ENCODE measurements at places on chromosomes 11 and 22. TPM values are rescaled to one million over a fixed set of nuclear protein-coding genes. Genes with fewer than 3 reads are reported as not detected.

DNA sequence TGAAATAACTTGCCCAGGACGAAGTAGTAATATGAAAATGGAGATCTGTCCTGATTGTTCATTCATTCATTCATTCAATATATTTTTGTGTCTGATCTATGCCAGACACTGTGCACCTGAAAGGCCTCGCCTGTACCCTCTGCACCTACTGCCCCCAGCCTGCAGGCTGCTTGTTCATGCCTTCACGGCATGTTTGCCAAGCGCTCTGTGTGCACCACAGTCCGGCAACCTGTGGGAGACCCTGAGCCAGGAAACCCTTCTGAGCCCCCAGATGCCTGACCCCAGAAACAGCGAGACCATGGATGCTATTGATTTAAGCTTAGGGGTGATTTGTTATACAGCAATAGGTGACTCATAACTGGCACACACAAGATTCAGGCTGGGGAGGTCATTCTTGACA is 47.0 kb downstream of the RTL6 start:
- DNase-seq: no peak
- H3K4me3 ChIP-seq: no peak overlapping the region
- no peaks in the 10 kb centered on the region for H3K36me3 ChIP-seq

- H3K4me3 ChIP-seq: no peak overlapping the region
- DNase-seq: no peak
- no peak overlapping the region for H3K27ac ChIP-seq
- no peaks in the 10 kb centered on the region for H3K4me1 ChIP-seq
- no peaks in the 10 kb centered on the region for H3K36me3 ChIP-seq
Observed at GRCh38 chr11:107708792-107709191, 3.1 kb downstream of the SLN start.

SAA4 gene
- not detected for total RNA-seq

- no peaks in the 10 kb centered on the region for H3K36me3 ChIP-seq
- no peak overlapping the region for H3K27ac ChIP-seq
- H3K27me3 ChIP-seq: no peaks in the 10 kb centered on the region
- no peak overlapping the region for H3K4me3 ChIP-seq
- DNase-seq: no peak
- H3K4me1 ChIP-seq: no peaks in the 10 kb centered on the region
Observed at GRCh38 chr22:48894064-48894671, 933.5 kb downstream of the BRD1 start.

GRCh38 chr11:86515297-86516094 is 140.8 kb downstream of the CCDC81 start:
- peaks cover 15% of the 10 kb centered on the region for H3K4me1 ChIP-seq
- no peaks in the 10 kb centered on the region for H3K36me3 ChIP-seq
- no peaks in the 10 kb centered on the region for H3K27me3 ChIP-seq
- H3K27ac ChIP-seq: no peak overlapping the region

GRCh38 chr11:844693-845644 is 2.3 kb downstream of the TSPAN4 start:
- H3K36me3 ChIP-seq: no peaks in the 10 kb centered on the region
- DNase-seq: peak; percentile 95
- no peaks in the 10 kb centered on the region for H3K27me3 ChIP-seq
- peak overlapping the region; percentile 74 for H3K27ac ChIP-seq

- no peak overlapping the region for H3K4me3 ChIP-seq
- no peaks in the 10 kb centered on the region for H3K27me3 ChIP-seq
- DNase-seq: no peak
Observed at GRCh38 chr22:25643232-25644000, 78.9 kb downstream of the GRK3 start.

MFRP gene
- not detected for total RNA-seq

DNA sequence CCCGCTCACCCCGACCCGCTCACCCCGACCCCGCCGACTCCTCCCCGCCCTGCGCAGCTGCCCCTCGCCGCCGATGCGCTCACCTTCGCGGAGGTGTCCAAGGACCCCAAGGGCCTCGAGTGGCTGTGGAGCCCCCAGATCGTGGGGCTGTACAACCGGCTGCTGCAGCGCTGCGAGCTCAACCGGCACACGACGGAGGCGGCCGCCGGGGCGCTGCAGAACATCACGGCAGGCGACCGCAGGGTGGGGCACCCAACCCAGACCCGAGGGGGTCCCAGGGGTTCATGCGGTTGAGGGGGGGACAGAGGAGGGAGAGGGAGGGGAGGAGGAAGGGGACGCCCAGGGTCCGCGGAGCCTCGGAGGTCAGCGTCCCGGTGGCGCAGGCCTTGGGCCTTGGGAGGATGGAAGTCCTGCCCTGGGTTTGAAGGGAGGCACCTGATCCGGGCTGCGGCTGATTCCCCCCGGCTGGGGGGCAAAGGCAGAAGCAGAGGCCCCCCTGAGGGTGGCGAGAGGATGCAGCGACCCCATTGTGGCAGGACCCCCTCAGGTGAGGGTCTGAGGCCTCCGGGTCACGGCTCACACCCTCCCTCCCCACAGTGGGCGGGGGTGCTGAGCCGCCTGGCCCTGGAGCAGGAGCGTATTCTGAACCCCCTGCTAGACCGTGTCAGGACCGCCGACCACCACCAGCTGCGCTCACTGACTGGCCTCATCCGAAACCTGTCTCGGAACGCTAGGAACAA is 9.2 kb downstream of the PKP3 start:
- H3K27me3 ChIP-seq: no peaks in the 10 kb centered on the region
- no peaks in the 10 kb centered on the region for H3K4me1 ChIP-seq
- no peak for DNase-seq
- H3K4me3 ChIP-seq: no peak overlapping the region

MMP20 gene
- total RNA-seq: not detected

GRCh38 chr11:100753571-100753970 is 66.5 kb downstream of the ARHGAP42 start:
- H3K36me3 ChIP-seq: no peaks in the 10 kb centered on the region
- no peaks in the 10 kb centered on the region for H3K4me1 ChIP-seq
- H3K27ac ChIP-seq: no peak overlapping the region
- DNase-seq: no peak
- no peaks in the 10 kb centered on the region for H3K27me3 ChIP-seq

RIMBP3C gene
- not detected for total RNA-seq

FCHSD2 gene
- total RNA-seq: 57.7 TPM

DNA sequence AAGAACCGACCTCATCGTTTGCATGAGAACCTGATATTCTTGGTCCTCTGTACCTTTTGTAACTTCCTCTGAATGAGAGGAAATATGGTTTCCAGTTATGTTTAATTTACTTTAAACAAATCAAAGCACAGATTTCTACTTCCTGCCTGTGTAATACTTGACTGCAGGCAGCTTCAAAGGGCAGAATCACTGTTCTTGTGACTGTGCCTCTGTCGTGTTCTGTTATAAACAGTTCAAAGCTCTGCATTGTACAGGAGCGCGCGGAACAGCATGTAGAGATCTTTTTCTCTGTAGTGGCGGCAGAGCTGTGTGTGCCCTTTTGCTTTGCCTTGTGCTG is 73.2 kb upstream of the CLDN5 start:
- no peak for DNase-seq
- no peaks in the 10 kb centered on the region for H3K27me3 ChIP-seq
- H3K4me1 ChIP-seq: no peaks in the 10 kb centered on the region
- H3K27ac ChIP-seq: no peak overlapping the region

NAALAD2 gene
- 4.3 TPM for total RNA-seq

GRCh38 chr11:102186551-102187191 is 76.4 kb downstream of the YAP1 start:
- peak overlapping the region; percentile 27 for H3K27ac ChIP-seq
- H3K4me3 ChIP-seq: no peak overlapping the region

UVRAG gene
- 24.2 TPM for total RNA-seq

IRAG1 gene
- 67.7 TPM for total RNA-seq

- H3K36me3 ChIP-seq: no peaks in the 10 kb centered on the region
- H3K27ac ChIP-seq: no peak overlapping the region
- no peak for DNase-seq
- H3K4me1 ChIP-seq: no peaks in the 10 kb centered on the region
- H3K4me3 ChIP-seq: no peak overlapping the region
- H3K27me3 ChIP-seq: no peaks in the 10 kb centered on the region
Observed at GRCh38 chr11:73795925-73796632, 8.4 kb downstream of the MRPL48 start.

Data from ovary (tissue), 10 donors.